Midbrain (tissue), 1 donor: ENCODE measurements at places on chromosomes 11 and 22.
A peak's percentile ranks its signal among the peaks of the same experiment; 100 is the strongest.

GRCh38 chr11:86208572-86208971 is 36.0 kb upstream of the EED start:
- DNase-seq: no peak

DNA sequence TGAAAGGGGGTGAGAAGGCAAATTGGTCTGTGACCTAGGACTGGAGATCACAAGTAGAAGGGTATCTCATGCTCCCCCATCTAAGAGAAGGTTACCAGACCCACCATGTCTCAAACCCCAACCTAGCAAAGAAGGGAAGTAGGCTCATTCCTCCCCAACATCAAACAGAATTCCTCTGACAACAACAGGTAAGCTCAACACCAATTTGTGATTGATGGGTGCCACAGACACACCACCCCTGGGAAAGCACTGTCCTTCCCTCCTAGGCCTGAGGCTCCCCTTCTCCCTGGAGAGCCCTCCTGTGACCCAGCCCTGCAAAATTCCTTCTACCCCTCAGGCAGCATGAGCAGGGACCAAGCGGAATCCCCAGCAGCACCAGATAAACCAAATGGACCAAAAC is 154.3 kb downstream of the BUD13 start:
- no peak for DNase-seq

GRCh38 chr22:19352766-19353165 is 61.2 kb upstream of the CLTCL1 start:
- DNase-seq: no peak

- DNase-seq: no peak
These were observed 143.2 kb downstream of the OPCML start for GRCh38 chr11:133388975-133389568.

DNA sequence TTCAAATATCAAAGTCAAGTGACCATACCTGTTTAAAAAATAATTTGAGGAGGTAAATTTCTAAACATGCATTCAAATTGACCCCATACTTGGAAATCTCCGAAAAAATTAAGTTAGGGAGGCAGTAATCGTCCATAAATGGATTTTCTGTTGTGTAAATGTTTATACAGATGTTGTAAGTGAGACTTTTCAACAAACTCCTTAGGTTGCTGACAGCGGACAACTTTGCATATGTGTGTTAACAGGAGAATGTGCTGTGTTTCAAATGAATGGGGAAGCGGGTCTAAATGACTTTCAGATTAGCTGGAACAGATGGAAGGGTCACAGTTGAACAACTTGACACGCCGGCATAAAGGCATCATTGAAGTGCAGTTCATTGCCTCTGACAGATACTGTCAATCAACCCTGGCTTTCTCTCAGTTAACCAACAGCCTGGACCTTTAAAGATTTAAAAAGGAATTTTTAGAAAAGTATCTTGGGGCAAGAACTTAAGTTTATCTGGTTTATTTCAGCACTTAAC is 98.2 kb upstream of the DBX1 start:
- DNase-seq: no peak

- DNase-seq: no peak
These were observed 51.5 kb upstream of the MTNR1B start for GRCh38 chr11:92917927-92918326.

DNA sequence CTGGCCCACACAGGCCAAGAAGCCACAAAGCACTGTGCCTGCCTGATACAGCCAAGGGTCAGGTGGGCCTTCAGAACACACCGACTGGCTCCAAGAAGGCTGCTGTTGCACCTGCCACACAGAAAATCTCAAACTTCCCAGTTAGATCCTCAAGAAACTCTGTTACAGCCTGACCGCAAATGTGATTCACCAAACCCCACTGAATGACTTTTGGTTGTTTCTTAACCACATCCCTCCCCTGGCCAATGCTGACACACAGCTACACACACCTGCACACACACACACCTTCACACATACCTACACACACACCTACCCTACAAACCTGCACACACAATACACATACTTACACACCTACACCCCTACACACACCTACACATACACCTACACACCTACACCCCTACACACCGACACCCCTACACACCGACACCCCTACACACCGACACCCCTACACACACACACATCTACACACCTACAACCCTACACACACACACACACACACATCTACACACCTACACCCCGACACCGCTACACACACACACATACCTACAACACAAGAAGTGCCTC is 31.5 kb downstream of the CDKN1C start:
- no peak for DNase-seq

- no peak for DNase-seq
These were observed 2.9 kb upstream of the BTBD10 start for GRCh38 chr11:13465909-13466371.

DNA sequence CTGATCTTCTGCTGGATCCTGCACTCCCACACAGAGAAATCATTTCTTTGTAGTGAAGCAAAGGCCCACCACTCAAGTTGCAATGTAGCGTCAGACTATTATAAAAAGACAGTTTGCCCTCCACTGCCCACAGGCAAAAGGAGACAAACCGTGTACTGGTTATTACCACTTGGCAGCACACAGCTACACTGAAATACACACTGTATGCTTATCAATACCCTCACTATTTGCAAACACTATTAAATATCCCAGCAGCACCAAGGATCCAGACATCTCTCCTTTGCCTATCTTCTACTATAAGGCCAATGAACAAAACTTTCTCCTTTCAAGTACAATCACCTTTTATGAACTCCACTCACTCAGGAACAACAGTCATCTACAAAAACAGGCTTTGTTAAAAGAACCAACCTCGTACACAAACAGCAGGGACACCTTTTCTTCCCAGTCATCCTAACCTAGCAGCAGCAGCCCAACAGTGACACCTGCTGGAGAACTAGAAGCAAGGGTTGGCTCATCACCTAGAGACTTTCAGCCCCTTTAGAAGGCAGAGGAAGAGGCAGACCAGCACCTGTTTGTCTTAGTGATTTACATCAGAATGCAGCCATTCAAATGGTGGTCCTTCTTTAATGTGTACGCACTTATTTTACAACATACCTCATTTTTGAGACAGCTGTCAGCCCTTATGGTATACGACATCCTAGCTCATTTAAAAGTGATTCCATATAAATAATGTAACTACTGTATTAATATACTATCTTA is 56.1 kb downstream of the AMBRA1 start:
- DNase-seq: peak; percentile 68

DNA sequence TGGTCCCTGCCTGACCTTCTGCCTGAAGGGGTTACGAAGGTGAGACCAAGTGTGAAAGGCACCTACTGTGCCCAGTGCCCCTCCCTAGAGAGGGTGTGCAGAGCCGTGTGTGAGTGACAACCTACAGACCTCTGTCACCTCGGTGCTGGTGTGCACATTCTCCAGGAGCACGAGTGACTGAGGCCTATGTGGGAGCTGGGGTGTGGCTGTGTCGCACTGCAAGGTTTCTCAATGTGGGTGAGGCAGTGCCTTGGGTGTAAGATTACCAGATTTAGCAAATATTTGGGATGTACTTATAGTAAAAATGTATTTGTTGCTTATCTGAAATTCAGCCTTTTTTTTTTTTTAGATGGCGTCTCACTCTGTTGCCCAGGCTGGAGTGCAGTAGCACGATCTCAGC is 5.6 kb downstream of the STARD10 start:
- DNase-seq: no peak

DNA sequence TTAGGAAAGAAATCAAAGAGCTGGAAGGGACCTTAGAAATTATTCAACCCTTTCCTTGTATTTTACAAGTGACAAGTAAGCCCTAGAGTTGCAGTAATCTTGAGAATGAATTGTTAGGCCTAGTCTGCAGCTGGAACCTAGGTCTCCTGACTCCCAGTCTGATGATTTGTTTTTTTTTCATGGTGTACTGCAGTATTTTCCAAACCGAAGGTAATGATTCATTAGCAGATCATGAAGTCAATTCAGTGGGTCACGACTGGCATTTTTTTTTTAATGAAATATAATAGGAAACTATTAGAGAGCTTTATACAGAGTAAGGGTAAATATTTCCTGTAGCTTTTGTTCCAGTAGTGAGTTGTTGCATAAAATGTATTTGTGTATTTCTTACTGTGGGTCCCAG is 42.8 kb downstream of the EXT2 start:
- no peak for DNase-seq

- peak; percentile 81 for DNase-seq
These were observed 19.3 kb upstream of the FXYD2 start for GRCh38 chr11:117843666-117844484.

DNA sequence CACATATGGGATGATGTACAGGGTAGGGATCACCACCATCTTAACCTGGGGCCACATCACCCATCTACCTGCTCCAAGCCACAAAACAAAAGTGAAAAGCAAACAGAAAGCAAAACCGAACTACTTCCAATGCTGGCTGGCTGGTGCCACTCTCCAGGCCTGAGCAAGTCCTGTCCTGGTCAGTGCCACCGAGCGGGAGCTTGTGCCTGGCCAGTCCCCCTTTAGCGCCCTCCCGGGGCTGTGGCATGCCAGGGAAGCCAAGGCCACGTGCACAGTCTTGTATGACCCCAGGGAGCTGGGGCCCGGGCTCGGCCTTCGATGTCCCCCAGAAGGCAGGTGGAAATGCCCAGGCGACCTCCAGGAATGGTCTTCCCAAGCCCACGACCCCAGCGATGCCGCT is 17.9 kb upstream of the NAP1L4 start:
- no peak for DNase-seq

GRCh38 chr22:49308300-49308699 is 519.4 kb downstream of the BRD1 start:
- no peak for DNase-seq

GRCh38 chr11:29518389-29519174 is 498.2 kb downstream of the KCNA4 start:
- DNase-seq: no peak

GRCh38 chr22:26610072-26610958 is 7.5 kb downstream of the CRYBB1 start:
- DNase-seq: peak; percentile 12

DNA sequence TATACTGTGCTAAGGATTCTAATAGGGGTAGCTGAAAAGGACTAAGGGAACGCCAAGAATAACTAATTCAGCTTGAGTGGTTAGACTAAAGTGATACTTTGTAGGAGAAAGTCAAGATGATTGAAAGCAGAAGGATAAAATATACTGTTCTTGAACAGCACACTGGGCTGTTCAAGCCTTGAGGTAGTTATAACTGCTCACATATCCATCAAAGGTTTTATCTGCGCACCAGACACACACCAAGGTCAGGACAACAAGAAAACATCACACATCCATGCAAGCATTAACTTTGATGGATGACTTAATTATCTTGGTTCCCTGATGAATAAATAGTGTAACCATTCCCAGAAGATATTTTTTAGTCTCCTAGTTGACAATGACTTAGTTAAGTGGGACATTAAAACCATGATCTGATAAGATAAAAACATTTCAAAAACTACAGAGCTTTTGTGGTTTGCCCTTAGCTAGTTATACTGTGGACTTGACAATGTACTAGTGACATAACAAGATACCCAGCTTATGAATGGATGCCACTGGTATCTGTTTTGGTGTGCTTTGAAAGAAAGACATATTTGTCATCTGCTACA is 728.9 kb downstream of the JRKL start:
- no peak for DNase-seq

- no peak for DNase-seq
These were observed 555.3 kb downstream of the MIAT start for GRCh38 chr22:27212617-27213177.

GRCh38 chr11:9320047-9320446 is 5.7 kb upstream of the TMEM41B start:
- no peak for DNase-seq

DNA sequence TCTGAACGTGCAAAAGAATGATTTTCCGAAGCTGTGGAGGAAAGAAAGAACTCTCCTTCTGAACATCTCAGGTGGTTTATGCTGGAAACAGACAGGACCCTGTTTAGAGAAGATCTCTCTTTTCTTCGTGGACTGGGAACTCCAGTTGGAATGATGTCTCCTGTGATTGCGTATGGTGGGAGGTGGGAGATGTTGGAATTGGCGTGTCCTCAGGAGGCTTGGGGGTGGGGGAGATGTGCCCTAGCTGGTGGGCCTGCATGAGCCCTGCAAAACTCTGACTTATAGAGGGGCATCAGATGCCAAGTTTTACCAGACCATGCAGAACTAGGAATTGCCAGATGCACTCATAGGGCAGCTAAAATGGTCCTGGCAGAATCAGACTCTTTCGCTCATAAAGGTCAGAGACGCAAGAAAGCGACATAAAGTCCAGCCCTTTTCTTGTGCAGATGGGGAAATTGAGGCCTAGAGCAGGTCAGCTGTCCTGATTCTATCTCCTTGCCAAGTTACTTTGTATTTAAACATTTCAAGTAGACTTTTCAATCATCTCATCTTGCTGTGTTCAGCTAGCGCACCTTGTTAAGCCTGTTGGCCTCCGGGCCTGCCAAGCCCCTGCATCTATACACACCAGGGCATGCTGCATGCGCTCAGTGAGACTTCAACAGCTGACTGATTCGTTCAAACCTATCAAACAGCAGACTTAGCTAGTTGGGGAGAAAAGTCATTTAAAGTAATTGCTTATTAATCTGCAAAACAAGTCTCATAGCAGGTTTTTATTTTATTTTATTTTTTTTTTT is 34.2 kb upstream of the EHF start:
- DNase-seq: peak; percentile 60

- DNase-seq: no peak
These were observed 3.6 kb downstream of the LRFN4 start for GRCh38 chr11:66860449-66860831.

DNA sequence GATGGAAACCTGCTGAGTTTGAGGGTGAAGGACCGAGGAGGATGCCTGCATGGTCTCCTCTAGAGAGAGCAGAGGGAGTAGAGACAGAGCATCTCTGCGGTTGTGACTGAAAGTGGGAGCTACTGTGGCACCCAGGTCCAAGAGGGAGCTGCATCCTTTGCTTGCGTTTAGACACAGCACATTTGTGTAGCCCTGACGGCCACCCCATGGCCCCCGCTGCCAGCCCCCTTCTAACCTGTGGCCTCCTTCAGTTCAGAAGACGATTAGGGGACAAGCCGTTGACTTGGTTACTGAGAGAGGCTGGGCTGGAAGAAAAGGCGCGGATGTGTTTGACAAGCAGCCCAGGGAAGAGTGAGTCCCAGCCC is 690.9 kb downstream of the BRD1 start:
- no peak for DNase-seq

GRCh38 chr11:27916541-27917100 is 191.3 kb downstream of the KIF18A start:
- DNase-seq: no peak

DNA sequence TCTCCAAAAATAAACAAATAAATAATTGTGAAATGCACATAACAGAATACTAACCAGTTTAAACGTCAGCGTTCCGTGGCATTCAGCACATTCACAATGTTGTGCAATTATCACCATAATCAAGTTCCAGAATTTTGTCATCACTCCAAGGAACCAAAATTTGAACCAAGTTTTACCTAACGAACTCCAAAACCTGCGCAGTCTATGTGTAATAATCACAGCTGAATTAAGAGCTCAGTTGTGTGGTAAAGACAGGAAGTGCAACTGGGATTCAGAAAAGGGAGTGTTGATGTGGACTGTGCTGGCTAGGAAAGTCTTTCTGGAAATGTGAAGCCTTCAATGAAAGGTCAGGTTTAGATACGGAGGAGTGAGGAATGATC is 5.4 kb upstream of the MCAM start:
- DNase-seq: no peak

GRCh38 chr11:104763930-104764709 is 134.1 kb downstream of the CASP12 start:
- DNase-seq: no peak

- no peak for DNase-seq
These were observed 103.5 kb downstream of the KCNA4 start for GRCh38 chr11:29913352-29913751.

- no peak for DNase-seq
These were observed 9.9 kb upstream of the POLDIP3 start for GRCh38 chr22:42624551-42625106.
